H54 (cell line): ENCODE measurements at places on chromosomes 1 and 21.

DNA sequence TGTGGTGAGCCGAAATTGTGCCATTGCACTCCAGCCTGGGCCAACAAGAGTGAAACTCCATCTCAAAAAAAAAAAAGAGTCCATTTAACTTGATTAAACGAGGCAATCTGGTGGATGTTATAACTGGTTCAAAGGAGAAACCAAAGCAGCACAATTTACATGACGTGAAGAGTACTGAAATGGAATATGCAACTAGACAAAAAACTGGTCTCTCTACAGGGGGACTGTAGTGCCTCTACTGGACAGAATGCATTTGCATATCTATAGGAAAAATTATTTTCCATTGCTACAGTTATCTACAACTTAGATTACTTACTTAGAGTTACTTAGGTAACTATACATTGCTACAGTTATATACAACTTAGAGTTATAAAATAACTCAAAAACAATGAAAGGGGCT lies 2.7 kb upstream of the CAPN2 start:
- DNase-seq: no peak

GRCh38 chr1:168933141-168933805 lies 173.2 kb upstream of the ATP1B1 start:
- DNase-seq: no peak

DNA sequence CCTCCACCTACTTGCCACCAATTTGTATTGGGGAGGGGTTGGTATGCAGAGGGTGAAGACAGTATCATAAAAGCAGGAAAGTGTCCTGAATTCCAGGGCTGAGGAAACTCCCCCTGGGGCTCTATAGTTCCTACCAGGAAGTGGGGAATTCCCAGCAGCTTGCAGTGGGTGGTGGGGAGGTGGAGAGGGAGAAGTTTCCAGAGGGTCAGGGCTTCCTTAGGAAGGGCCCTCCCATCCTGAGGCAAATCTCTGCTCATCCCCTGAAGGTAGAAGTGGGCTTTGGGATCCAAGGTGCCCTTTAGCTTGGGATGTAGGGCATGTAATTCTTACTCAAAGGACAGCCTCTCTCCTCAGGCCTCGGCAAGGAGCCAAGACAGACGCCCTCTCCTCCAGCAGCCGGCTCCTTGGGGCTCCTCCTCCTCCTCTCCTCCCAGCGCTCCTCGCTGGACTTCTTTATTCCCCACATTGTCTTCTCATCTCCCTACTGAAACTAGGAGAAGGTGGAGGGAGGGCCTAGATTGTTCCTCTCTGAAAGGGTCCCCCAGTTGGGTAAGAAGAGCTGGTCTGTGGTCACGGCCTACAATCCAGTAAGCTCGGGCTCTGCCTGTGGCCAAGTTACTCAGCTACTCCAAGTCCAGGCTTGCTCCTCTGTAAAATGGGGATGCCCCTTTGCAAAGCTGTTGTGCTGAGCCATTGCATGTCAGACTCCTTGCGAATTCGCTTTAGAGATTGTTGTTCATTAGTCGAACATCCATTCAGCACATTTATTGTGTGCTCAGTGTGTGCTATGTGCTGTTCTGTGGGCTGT lies 17.9 kb upstream of the CSF1 start:
- no peak for DNase-seq

DNA sequence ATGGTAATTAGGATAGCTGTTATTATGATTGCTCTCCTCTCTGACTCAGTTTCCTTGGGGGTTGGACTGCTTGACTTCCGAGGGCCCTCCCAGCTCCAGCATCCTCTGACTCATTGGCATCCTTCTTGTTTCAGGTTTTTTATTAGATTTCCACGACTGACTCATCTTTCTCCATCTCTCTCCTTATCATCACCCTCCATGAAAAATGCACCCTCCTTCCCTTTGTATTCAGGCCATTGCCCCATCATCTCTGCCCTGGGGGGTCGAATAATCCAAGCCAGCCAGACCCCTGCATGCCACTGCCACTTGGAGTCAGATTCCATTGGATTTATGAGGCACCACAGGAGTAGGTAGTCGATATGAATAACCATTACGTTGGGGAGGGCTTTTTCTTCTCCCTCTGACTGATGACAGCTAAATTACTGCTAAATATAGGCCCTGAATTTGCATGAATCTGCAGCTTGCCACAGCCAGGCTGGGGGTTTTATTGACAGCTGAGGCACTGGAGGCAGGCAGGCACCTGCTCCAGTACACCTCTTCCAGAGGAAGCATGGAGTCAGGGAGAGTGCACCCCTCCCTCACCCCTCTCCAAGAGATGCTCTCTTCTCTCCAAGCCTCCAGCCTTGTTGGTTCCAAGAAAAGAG lies 91.7 kb downstream of the C1orf94 start:
- peak; percentile 57 for DNase-seq

- DNase-seq: no peak
Measured at GRCh38 chr1:44812822-44813543, 4.7 kb downstream of the BTBD19 start.

DNA sequence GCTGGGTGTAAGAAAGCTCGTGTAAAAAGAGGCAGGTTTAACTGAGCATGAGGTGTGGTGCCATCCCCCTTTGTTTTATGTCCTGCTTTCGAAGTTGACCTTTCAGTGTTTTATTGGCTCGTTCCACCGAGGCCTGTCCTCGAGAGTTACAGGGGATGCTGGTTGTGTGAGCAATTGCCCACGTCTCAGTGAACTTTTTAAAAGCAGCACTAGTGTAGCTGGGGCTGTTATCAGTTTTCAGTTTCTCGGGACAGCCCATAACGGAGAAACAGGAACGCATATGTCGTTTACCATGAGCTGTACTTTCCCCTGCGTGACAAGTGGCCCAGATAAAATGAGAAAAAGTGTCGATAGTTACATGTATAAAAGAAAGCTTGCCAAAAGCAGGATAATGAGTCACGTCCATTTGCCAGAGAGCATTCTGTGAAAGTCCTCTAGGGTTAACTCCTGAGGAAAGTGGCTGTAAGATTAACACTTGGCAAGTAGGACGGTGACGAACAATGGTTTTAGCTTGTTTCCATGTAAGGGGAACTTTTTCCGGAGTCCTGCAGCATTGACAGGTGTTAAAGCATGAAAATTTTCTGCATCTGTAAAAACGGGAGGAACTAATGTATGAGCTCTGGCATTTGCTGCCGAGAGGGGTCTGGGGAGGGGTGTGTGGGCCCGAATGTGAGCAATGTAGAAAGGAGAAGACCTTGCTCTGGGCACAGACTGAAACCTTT lies 7.8 kb upstream of the LRRC47 start:
- DNase-seq: no peak
